ENCODE measurements at places on chromosomes 3 and 15.

- no peak for DNase-seq
Observed at GRCh38 chr3:97957617-97958311, 14.5 kb downstream of the RIOX2 start.

DNA sequence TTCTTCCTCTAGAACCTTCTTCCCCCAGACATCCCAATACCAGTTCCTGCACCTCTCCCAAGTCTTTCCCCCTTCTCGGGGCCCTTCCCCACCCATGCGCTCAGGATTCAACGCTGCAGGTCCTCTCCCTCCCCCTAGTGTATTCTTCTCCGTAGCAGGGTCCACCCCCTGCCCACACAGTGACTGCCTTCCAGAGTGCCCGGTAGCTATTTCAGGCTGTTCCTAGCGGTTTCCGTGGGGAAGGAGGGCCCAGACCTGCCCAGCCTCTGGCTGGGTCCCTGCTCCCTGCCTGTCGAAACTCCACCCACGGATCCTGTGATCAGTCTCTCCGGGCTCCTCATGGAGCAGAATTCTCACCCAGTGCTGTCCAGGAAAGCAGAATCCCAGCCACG, 45.2 kb upstream of the SEC61A1 start:
- DNase-seq, result no peak

DNA sequence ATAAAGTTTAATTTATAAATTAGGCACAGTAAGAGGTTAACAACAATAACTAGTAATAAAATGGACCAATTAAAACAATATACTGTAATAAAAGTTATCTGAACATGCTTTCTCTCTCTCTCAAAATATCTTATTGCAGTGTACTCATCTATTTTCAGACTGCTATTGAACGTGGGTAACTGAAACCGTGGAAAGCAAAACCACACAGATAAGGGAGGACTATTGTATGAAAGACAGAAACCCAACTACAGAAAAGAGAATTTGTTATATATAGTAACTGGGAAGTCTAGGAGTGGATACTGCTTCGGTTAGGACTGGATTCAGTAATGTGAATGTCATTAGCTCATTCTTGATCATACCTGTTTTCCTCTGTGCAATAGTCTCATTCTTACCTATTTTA, 119.3 kb upstream of the DAZL start:
- no peak for DNase-seq

- no peak for DNase-seq
Observed at GRCh38 chr3:184914628-184915027, 102.7 kb downstream of the VPS8 start.

GRCh38 chr3:180036092-180036670, 556 bp downstream of the PEX5L start:
- no peak for DNase-seq

GRCh38 chr15:101187820-101188636, 63.8 kb downstream of the CHSY1 start:
- DNase-seq, result no peak

GRCh38 chr15:77921664-77922063, 155.8 kb downstream of the TBC1D2B start:
- no peak for DNase-seq

- DNase-seq, result no peak
Observed at GRCh38 chr3:3209714-3210113, 30.2 kb upstream of the CRBN start.

DNA sequence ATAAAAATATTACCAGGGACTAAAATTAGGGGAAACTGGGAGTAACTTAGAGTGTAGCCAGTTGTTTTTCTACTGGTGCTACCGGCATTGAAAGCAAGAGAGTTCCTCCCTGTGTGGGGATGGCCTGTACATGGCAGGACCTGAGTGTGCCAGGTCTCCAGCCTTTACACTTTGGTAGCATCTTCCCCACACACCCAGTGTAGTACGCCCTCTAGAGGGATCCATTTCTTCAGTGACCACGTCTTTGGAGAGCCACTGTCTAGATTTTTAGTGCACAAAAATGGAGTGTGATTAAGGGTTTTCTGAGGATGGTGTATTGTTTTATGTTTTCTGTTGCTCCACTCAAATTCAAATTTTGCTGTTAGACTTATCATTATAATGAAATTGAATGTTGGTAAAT, 507.0 kb upstream of the TPRG1 start:
- DNase-seq, result no peak

DNA sequence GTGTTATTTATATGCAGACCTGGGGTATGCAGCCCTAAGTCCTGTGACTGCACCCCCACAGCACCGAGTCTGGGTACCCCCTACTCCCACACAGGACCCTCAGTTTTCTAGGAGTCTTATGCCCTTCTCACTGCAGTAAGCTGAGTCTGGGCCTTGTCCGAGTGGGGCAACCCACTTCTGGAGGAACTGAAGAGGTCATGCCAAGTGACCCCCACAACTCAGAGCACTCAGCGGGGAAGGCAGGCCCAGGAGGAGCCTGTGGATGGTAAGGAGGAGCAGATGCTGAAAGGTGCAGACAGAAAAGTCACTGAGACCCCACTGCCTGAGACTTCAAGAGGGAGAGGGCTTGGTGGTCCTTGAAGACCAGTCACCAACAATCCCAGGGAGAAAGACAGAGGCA, 56.1 kb upstream of the FGD5 start:
- no peak for DNase-seq

- DNase-seq, result no peak
Observed at GRCh38 chr3:181660337-181660736, 51.4 kb upstream of the SOX2 start.

- DNase-seq, result no peak
Observed at GRCh38 chr3:28799084-28799483, 450.5 kb upstream of the AZI2 start.

DNA sequence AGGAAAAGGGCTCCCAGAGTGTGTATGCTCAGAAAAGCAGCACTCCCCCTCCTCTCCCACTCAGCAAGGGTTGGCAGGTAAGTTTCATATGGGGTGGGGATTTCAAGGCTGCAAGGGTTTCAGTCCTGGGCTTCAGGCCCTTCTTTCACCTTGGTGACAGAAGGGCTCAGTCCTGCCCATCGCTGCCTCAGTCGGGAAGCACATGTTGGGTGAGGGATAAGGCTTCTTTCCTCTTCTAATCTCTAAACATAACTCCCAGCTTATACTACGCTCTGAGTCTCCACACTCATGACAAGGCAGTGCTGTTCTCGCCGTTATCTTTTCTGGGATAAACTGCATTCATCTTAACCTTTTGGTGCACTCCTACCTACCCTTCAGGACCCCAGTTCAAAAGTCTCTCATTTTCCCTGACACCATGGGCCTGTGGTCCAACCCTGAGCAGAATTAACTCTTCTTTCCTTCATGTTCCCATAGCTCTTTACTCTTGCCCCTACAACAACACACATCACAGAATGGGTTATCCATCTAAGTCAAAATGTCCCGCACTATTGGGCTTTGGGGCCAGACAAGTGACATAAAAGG, 17.0 kb downstream of the RAB43 start:
- no peak for DNase-seq

GRCh38 chr3:40109641-40110490, 199.6 kb upstream of the EIF1B start:
- DNase-seq, result no peak

DNA sequence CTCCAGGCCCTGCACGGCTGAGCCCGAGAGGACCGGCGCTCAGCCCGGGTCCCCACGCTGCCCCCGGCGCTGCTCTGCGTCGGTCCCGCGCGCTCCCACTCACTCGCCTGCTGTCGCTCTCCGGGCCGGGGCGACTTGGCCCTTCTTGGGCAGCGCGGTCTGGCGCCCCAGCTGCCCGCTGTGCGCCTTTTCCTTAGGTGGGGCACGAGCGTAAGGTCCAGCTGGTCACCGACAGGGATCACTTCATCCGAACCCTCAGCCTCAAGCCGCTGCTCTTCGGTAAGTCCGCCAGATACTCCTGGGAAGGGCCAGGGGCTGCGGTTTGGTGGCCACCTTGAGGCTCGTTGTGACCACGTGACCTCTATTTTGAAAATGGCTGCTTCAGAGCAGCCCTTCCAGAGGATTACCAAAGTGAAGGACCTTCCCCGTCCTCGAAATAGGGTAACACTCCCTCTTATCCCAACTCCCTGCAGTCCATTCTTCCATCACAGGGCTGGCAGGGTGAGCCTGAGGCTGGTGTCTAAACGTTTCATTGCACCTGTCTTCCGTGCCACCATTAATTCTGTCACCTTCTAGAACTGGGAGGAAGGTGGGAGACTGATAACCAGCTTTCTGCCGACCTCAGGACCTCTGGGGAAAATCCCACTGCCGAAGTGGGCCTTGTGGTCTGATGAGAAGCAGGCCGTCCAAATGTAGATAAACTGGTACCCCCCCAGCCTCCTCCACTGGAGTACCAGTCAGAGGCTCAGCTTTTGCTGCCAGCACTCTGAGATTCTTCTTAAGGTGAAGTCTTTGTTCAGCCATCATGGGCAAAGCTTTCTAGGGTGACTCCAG, 812 bp downstream of the P4HTM start:
- DNase-seq, result no peak

- DNase-seq, result no peak
Observed at GRCh38 chr3:59450437-59450836, 400.6 kb upstream of the CFAP20DC start.

DNA sequence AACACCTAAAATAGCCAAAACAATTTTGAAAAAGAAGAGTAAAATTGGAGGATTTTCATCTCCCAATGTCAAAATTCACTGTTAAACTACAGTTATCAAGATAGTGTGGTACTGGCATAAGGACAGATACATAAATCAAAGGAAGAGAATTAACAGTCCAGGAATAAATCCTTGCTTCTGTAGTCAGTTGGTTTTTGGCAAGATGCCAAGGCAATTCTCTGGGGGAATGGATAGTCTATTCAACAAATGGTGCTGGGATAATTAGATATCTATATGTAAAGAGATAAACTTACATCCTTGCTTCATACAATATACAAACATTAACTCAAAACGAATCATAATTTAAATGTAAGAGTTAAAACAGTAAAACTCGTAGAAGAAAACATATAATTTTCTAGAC, 57.9 kb upstream of the SELENOK start:
- no peak for DNase-seq

- DNase-seq, result no peak
Observed at GRCh38 chr3:108724101-108724500, 33.1 kb downstream of the RETNLB start.

DNA sequence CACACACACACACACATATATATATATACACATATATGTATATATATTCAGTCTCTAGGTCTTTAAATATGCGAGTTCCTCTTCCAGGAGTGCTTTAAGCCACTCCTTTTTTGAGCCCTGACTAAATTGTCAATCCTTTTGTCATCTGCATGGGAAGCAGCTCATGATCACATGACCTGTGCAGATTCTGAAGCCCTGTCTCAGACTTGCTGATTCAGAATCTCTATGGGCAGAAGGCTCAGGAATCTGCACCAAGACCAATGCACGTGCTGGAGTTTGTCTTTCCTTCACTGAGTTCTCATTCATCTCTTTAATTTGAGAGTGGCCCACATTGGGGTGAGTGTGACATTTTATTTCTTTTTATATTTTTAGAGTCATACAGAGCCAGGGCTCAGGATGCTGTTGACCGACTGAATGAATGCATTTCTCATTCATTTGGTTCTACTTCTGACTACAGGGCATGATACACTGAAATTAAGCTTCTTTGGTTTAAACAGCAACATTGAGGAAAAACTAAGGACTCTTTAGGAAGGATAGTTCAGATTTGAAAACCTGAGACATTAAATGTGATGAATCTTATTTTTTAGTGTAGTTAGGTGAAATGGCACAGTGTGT, 307.5 kb downstream of the EDEM1 start:
- DNase-seq, result no peak

DNA sequence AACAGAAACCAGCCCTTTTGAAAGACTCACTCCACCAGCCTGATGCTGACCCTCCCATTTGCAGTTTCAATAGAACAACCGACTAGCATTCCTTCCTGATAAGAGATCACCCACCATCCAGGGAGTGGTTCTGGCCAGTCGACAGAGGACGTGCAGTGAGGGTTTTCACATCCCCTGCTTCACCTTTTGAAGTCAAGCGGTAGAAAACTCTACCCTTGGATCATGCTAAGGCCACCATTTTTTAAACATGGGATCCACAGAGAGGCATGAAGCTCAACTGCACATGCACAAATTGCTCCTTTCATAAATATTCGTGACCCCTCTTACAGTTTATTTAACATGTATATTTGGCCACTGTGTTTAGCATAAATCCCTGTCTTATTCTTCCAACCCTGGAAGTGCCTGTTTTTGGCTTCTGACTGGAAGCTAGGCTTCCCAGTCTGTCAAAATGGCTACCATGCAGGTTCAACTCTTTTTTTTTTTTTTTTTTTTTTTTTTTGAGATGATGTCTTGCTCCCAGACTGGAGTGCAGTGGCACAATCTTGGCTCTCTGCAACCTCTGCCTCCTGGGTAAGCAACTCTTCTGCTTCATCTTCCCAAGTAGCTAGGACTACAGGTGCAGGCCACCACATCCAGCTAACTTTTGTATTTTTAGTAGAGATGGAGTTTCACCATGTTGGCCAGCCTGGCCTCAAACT, 1.0 kb upstream of the THUMPD3 start:
- no peak for DNase-seq

DNA sequence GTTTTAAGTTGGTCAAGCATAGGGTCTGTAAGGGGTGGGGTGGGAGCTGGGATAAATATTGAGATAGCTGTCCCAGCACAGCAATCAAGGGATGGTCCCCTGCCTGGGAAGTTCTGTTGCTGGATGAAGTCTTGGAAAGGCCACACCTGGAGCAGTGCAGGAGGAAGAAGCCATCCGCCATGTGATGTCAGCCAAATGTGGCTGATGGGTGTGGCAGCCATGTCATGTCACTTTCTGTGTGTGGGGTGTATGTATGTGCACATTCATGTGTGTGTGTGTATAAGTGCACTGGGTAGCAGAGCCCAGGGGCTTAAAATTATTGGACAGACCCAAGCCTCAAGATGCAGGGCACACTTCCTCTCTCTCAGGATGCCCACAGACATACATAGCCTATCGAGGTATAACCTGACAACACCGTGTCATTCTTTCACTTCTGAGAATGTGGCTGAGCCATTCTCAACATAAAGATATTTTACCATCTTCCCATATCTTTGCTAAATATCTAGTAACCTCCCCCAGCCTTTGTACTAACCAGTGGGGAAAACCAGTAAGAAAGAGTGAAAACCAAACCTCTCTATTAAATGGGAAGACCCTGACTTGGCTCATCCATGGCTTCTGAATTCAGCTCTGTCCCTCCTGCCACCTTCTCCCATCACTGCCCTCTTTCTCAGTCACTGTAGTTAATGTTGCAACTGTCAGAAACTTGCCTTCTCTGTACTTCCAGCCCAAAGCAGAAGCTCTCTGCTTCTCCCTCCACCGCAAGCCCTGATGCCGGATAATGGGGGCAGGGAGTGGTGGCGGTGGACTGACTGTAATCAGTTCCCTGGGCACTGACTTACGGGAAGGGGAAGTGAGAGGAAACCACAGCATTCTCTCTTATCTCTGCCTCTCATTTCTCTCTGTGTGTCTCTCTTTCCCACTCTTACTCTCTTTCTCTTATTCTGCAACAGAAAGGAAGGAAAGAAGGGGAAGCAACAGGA, 11.2 kb downstream of the TNFSF10 start:
- no peak for DNase-seq

- no peak for DNase-seq
Observed at GRCh38 chr3:101896083-101896757, 46.9 kb downstream of the NFKBIZ start.

DNA sequence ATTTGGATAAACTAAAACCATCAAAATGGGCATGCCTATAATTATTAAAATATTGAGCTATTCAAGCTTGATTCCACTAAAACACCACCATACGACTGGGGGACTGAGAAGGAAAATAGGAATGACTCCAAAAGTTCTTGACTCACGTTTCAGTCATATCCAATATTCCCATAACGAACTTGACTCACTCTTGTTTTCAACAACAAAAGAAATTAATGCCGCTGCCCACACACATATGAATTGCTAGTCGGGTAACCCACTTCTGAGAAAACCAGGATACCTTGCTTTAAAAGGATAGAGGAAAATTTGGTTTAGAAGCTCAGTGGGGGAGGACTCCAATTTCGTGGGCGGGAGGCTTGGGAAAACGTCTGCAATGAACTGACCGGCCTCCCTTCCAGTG, 5.2 kb downstream of the HTR3C start:
- no peak for DNase-seq
